ENCODE measurements at places on chromosomes 11 and 22. TPM values are rescaled to one million over a fixed set of nuclear protein-coding genes. Genes with fewer than 3 reads are reported as not detected.

DNA sequence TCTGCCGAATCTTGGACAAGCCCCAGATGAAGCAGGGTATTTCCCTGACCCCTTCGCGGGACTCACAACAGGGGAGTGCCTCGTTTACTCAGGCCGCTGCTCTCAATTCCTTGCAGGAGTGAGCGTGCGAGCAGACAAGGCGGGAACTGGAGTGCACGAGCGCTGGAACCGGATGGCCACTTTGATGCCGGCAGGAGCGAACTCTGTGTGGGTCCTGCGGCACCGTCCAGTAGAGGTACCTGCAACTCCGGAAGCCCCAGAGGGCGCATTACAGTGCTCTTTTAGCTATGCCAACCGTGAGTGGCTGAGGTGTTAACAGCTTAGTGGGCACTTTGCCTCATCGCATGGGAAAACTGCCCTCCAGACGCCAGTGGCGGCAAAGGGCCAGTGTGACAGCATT, 182.3 kb upstream of the ANO3 start:
- H3K36me3 ChIP-seq, result no peaks in the 10 kb centered on the region
- no peak overlapping the region for H3K27ac ChIP-seq
- no peak overlapping the region for H3K4me3 ChIP-seq
- DNase-seq, result no peak
- H3K27me3 ChIP-seq, result no peaks in the 10 kb centered on the region
- no peaks in the 10 kb centered on the region for H3K4me1 ChIP-seq

- H3K27ac ChIP-seq, result no peak overlapping the region
- no peak for DNase-seq
- H3K4me1 ChIP-seq, result no peaks in the 10 kb centered on the region
Observed at GRCh38 chr11:33635161-33635560, 65.5 kb downstream of the C11orf91 start.

DNA sequence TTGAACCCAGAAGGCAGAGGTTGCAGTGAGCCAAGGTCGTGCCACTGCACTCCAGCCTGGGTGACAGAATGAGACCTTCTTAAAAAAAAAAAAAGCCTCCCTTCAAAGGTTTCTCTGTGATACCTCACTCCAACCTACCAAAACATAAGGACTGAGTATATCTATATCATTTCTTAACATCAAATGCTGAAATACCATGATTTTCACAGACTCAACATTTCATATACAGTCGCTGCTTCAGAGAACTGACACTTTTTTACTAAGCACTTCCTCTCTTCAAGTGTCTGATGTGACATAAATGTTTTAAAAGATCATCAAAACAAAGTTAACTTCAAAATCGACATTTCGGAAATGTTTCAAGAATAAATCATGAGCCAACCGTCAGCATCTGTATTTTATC, 12.0 kb downstream of the PRR14L start:
- H3K27me3 ChIP-seq, result no peaks in the 10 kb centered on the region
- H3K27ac ChIP-seq, result no peak overlapping the region
- no peaks in the 10 kb centered on the region for H3K4me1 ChIP-seq
- no peak for DNase-seq
- H3K36me3 ChIP-seq, result peaks cover 13% of the 10 kb centered on the region

- H3K27me3 ChIP-seq, result no peaks in the 10 kb centered on the region
- H3K27ac ChIP-seq, result peak overlapping the region; percentile 26
- H3K4me1 ChIP-seq, result peaks cover 74% of the 10 kb centered on the region
- peaks cover 42% of the 10 kb centered on the region for H3K36me3 ChIP-seq
Observed at GRCh38 chr22:21764038-21764804, 28.6 kb upstream of the YPEL1 start.

DNA sequence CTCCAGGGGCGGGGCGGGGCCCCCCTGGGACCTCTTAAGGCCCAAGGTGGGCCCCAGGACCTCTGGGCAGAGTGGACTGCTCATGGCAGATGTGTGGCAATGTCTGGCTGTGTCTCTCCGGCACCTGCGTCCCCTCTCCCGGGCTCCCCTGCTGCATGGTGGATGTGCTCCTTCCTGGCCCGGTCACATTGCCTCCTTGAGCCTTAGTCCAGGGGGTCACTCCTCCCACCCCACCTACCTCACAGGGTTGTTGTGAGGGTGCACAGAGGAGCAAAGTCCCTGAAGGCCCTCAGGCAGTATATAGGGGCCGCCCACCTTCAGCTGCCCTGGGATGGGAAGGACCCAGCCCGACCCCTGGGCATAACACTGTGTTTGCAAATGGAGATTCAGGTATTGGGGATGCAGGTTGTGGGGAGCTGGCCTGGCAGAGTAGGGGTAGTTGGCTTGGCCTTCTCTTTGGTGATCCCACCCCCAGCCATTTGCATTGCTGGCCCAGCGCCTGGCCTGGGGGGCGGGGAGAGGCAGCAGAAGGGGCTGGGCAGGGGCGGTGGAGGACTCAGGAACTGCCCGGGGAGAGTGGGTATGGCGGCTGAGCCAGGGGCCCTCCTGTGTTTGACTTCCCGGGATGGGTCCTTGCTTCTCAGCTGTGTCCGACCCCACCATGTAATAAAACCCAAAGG, 11.3 kb downstream of the KCTD17 start:
- no peak overlapping the region for H3K4me3 ChIP-seq
- H3K36me3 ChIP-seq, result no peaks in the 10 kb centered on the region
- DNase-seq, result no peak
- no peak overlapping the region for H3K27ac ChIP-seq

DNA sequence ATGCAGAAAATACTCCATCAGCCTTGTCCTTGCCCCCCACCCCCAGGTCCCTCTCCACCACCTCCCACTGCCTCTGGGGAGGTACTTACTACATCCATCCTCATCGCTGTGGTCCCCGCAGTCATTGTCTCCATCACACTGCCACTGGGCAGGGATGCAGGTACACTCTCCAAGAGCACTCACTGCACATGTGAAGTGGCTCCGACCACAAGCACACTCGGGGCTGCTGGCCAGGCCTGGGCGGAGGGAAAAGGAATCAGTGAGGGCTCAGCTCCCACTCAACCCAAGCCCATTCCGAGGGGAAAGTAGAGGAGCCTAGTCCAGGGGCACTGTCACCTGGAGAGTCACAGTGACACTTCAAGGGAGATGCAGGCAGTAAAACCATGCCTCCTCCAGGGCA, 15.7 kb downstream of the LRP4 start:
- no peaks in the 10 kb centered on the region for H3K27me3 ChIP-seq
- no peak overlapping the region for H3K27ac ChIP-seq
- H3K36me3 ChIP-seq, result no peaks in the 10 kb centered on the region
- DNase-seq, result no peak
- no peak overlapping the region for H3K4me3 ChIP-seq

DNA sequence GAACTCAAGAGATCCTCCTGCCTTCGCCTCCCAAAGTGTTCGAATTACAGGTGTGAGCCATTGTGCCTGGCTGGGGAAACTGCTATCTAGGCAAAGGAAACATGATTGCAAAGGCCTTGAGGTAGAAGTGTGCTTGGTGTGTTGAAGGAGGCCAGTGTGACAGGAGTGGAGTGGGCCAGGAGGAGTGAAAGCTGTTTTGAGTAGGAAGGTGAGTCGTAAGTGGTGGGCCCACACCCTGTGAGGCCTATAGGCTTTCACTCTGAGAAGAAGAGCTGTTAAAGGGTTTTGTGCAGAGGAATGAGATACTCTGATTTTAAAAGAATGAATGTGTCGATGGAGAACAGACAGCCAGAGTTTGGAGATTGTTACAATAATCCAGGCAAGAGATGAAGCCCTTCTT, 43.4 kb downstream of the WEE1 start:
- no peak overlapping the region for H3K4me3 ChIP-seq
- no peaks in the 10 kb centered on the region for H3K36me3 ChIP-seq
- peaks cover 15% of the 10 kb centered on the region for H3K4me1 ChIP-seq
- DNase-seq, result no peak

- no peaks in the 10 kb centered on the region for H3K27me3 ChIP-seq
- no peak for DNase-seq
- H3K4me1 ChIP-seq, result no peaks in the 10 kb centered on the region
- H3K27ac ChIP-seq, result no peak overlapping the region
Observed at GRCh38 chr11:97717922-97718321, 1302.8 kb upstream of the CNTN5 start.

- no peak overlapping the region for H3K4me3 ChIP-seq
- no peaks in the 10 kb centered on the region for H3K4me1 ChIP-seq
- no peak for DNase-seq
- peaks cover 46% of the 10 kb centered on the region for H3K36me3 ChIP-seq
- no peak overlapping the region for H3K27ac ChIP-seq
Observed at GRCh38 chr22:29343313-29343805, 27.9 kb upstream of the RASL10A start.

GRCh38 chr22:38033522-38034277, 23.5 kb upstream of the PICK1 start:
- no peaks in the 10 kb centered on the region for H3K27me3 ChIP-seq
- no peaks in the 10 kb centered on the region for H3K4me1 ChIP-seq
- peak overlapping the region; percentile 54 for H3K27ac ChIP-seq

DNA sequence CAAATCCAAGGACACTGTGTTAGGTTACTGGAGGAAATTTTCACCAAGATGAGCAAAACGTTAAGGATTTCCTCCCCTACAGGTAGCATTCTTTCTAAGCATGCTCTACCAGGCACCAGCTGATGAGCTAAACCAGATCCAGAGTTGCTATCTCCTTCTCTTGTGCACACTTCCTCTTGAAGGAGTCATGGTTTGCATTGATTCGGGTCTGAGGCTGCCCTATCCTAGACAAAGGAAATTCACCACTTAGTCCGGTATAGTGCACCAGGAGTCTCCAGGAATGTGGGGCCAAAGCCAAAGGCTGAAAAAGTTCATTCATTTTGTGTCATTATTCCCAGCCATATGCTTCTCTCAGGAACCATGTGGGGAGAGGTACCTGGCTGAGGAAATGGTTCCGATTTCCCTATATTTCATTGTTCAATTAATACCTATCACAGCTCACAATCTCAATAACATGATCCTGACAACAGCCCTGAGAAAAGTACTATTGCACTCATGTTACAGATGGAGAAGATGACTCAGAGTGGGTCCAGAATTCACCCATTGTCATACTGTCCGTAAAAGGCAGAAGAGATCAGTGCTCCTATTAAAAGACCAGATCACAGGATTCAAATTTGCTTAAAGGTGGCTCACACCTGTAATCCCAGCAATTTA, 39.1 kb downstream of the SLC35F2 start:
- no peak overlapping the region for H3K4me3 ChIP-seq
- DNase-seq, result no peak
- no peak overlapping the region for H3K27ac ChIP-seq
- no peaks in the 10 kb centered on the region for H3K36me3 ChIP-seq

GRCh38 chr22:47918276-47918921, 1155.9 kb downstream of the TBC1D22A start:
- peak; percentile 69 for DNase-seq
- H3K27me3 ChIP-seq, result no peaks in the 10 kb centered on the region
- no peaks in the 10 kb centered on the region for H3K36me3 ChIP-seq
- peaks cover 27% of the 10 kb centered on the region for H3K4me1 ChIP-seq
- no peak overlapping the region for H3K4me3 ChIP-seq

The KIRREL3 gene
- not detected for total RNA-seq

The CBX6 gene
- 171 TPM for total RNA-seq

Measured in CD8-positive, alpha-beta memory T cell (primary cell).